ENCODE measurements at places on chromosomes 7 and 10.

DNA sequence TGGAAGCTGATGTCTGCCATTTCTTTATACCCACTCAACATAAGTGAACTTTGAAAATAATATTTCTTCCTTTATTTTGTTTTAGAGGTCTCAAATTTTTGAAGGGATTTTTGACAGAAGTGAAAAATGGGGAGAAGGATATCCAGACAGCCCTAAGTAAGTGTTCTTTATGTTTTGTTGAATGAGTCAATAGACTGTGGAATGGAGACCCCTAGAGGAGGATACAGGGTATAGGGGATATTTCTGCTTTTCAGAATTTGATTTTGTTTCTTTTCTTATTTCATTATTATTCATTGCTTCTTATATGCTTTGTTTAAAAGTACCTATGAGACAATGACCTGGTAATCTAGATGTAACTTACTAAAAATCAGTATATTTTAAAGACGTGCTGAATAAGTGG lies 34.4 kb downstream of the PLEKHA8 start:
- no peak for DNase-seq

DNA sequence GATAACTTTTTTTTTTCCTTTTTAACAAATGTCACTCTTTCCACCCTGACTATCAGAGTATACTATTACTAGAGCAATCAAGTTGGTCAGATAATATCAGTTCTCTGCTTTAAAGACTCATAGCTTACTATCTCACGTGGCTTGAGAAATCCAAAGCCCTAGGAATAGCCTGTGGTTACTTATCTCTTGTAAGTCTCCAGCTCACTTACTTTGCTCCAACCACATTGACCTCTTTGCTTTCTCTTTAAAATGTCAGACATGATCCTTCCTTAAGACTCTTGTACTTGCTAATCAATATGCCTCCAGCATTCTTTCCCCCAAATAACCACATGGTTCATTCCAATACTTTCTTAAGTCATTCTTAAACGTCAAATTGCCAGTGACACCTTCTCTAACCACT lies 1292.2 kb downstream of the REEP3 start:
- no peak for DNase-seq

GRCh38 chr10:2968401-2969058 lies 98.8 kb upstream of the PFKP start:
- no peak for DNase-seq

- peak; percentile 42 for DNase-seq
These were observed 1.4 kb downstream of the CAV1 start for GRCh38 chr7:116525913-116526861.

GRCh38 chr7:140326116-140326928 lies 72.0 kb downstream of the SLC37A3 start:
- peak; percentile 7 for DNase-seq
